ENCODE measurements at places on chromosomes 3 and 15.

DNA sequence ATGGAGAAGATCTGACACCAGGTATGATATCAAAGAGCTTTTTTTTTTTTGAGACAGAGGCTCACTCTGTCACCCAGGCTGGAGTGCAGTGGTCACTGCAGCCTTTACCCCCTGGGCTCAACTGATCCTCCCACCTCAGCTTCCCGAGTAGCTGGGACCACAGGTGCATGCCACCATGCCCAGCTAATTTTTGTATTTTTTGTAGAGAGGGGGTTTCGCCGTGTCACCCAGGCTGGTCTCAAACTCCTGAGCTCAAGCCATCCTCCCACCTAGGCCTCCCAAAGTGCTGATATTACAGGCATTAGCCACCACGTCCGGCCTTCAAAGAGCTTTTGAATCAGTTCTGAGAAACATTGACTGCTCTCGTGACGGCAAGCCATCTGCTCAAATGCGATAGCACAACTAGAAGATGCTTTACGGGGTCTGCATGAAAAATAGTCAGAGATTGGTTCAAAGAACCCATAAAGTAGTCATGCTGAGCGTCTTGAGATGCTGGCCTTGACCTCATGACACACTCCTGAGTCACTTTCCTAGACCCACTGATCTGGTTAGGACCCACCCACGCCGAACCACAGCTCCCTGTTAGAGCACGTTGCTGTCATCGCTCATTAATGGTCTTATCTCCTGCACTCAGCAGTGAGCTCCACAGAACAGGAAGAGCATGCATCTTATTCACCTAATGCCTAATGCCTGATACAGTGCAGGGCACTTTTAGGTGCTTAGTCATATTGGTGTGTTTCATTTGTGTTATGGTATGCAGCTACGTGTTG is 57.0 kb upstream of the NR2F2 start:
- no peak for DNase-seq

GRCh38 chr3:177713928-177714900 is 516.9 kb upstream of the TBL1XR1 start:
- no peak for DNase-seq

DNA sequence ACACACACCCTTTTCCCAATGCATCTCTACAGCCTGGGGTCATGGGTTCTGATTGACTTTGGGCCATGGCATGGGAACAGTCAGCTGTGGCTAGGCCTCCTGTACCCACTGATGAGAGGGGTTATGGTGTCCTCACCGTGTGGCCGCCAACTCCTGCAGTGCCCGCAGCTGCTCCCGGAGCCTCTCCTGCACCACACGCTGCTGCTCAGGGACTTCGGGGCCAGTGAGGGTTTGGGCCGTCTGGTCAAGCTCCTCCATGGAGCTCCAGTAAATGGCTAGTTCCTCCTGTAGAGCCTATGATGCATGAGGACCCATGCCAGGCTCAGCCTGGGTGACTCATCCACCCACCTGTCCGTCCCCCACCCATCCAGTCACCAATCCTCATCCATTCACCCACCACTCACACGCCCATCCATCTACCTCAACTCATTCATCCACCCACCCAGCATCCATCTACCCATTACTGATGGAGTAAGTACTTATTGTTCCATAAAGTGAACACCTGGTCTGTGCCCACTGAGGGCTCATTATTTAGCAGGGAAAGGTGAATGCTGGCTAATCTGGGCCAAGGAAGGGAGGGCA is 21.6 kb downstream of the SPTBN5 start:
- no peak for DNase-seq

GRCh38 chr15:29066310-29066709 is 180.5 kb downstream of the APBA2 start:
- DNase-seq, result no peak

DNA sequence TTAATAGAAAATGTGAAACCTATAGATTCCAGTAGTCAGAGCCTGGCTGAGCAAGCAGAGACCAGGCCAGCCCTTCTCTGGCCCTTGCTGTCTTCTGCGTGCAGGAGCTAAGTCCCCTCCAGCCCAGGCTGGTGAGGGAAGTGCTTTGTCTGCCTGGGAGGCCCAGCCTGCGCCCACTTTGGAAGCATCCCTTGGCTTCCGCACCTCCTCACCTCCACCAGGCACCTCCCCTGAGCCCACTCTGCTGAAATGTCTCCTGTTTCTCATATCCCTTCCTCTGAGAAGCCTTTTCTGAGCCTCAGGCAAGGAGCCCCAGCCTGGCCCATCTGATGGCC is 45.3 kb downstream of the ALDH1L1 start:
- peak; percentile 2 for DNase-seq

- DNase-seq, result no peak
These were observed 39.2 kb upstream of the HERC1 start for GRCh38 chr15:63872759-63873510.

GRCh38 chr15:99437315-99438223 is 128.2 kb upstream of the MEF2A start:
- DNase-seq, result no peak

- no peak for DNase-seq
These were observed 37.9 kb downstream of the ACP3 start for GRCh38 chr3:132354916-132355702.

GRCh38 chr3:163508206-163508605 is 1570.1 kb downstream of the SI start:
- no peak for DNase-seq

DNA sequence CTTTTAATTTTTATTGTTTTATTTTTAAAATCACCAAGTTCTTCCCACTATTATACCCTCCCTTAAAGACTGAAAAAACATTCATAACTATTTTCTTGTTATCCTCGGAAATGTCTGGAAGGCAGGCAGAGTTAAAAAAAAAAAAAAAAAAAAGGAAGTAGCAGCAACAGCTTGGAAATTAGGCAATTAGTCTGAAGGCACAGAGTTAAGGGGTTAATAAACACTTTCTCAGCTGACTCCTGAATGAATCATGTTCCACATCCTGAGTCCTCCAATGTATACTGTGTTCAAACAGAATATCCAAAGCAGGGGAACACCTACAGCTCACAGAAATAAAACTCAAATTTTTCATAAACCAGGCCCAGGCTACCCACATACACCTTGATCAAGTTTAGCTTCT is 5.8 kb downstream of the HEXA start:
- DNase-seq, result no peak

GRCh38 chr3:54850484-54851018 is 77.3 kb downstream of the LRTM1 start:
- no peak for DNase-seq

- DNase-seq, result no peak
These were observed 107.6 kb upstream of the ZBTB20 start for GRCh38 chr3:115254492-115255196.

DNA sequence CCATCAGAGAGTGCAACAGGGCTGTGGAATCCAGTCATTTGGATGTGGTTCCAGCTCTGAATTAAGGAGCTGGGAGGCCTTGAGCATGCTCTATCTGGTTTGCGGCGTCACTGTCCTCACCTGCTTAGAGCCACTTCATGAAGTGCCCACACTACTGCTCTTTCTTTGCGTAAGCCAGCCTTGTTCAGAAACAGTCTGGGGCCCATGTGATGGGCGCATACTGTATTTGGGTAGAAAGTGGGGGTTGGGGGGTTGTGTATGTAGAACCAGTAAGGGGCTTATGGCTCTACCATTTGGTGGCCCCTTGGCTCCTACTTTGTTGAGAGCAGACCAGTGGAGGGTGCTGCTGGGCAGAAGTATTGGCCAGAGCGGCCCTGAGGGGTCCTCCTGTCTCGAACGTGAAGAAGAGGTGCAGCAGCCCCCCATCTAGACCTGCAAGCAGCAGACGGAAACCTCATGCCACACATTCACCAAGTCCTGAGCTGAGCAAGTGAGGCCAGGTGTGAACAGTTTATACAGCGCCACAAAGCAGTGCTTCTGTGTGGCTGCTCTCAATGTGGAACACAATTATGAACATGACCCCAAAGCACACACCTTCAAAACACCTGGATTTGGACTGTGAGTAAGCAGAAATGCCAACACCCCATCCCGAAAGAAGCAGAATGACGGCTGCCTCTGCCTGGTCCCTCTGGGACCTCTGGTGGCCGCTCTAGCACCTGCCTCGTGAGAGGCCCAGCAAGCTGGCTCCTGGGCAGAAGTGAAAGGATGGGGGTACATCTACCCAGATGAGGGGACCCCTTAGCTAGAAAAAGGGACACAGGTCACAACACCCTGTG is 26.6 kb downstream of the SRPRB start:
- no peak for DNase-seq

DNA sequence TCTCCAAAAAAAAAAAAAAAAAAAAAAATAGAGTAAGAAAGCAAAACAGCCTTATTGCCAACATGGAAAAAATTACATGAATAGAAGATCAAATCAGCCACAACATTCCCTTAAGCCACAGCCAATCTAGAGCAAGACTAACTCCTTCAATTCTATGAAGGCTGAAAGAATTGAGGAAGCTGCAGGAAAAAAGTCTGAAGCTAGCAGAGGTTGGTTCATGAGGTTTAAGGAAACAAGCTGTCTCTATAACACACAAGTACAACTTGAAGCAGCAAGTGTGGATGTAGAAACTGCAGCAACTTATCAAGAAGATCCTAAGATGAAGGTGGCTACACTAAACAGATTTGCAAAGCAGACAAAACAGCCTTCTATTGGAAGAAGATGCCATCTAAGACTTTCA is 9.3 kb downstream of the PARL start:
- DNase-seq, result no peak

- peak; percentile 80 for DNase-seq
These were observed 36.0 kb upstream of the COLQ start for GRCh38 chr3:15557511-15557946.

DNA sequence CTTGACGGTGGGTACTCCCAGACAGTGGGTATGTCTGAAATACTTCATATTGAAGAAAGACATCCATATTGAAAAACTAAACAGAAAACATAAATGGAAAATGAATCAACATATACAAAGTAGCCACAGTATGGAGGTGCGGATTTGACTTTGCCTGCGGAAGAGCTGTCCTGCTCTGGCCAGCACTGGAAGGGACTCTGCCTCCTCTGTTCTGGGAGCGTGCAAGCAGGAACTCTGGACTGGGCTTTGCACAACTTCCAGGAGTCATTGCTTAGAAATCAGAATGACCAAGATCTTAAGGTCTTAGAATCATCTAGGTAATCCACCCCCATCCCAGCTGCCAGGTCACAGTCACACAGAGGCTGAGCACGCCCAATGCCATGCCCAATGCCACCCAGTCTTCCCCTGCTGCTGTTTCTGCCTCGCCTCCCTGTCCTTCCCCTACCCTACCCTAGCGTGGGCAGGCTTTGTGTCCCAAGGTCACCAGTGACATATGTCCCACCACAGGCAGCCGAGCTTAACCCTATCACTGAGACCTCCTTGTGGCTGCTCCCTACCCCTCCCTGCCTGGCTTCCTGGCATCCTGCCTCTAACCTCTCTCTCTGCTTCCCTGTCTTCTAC is 36.3 kb downstream of the CDC25A start:
- DNase-seq, result no peak

DNA sequence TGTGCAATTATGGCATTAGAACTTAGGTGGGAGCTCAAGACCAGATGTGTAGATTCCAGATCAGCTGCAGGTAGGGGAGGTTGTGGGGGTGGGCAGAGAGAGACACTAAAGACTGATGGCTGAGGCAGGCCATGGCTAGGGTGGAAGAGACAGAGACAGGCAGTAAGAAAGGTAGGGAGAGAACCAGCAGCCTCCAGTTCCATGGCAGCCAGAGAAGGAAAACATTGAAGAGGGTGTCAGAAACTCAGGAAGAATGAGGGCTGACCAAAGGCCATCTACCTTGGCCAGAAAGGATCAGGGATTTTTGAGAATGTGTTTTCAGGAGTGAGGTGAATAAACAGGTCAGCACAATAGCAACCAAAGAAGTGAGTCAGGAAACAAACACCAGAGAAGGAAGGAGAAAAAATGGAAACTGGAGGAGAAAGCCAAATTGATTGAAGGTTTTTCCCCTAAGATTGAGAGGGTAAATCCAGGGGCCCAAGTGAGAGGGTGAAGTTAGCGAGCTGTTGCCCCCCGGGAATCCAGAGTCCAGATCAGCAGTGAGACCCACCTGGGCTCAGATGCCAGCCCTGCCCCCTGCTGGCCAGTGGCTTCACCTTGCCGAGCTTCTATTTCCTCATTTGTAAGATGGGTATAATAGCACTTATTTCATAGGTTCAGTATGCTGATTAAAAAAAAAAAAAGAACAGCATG is 41.0 kb downstream of the ABHD2 start:
- DNase-seq, result peak; percentile 68

- DNase-seq, result no peak
These were observed 14.1 kb downstream of the HDDC3 start for GRCh38 chr15:90918034-90918788.

- DNase-seq, result no peak
These were observed 871.2 kb downstream of the TUSC7 start for GRCh38 chr3:117580806-117581205.

DNA sequence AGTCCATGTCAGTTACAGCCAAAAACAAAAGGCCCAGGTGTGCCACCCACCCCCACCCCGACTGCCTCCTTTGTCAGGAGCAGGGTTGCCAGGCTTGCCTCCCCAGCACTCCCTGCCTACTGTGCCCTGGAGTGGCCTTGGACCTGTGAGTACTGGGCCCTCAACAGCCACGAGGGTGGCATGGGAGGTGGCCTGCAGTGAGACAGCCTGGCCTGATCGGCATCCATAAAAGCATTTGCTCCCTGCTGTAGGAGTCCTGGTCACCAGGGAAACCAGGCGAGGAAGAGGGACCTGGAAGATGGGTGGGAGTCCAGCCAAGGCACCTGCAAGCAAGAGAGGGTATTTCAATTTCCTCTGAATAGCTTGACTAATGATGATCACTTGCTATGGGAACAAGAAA is 56.4 kb upstream of the KCNMB2 start:
- no peak for DNase-seq

DNA sequence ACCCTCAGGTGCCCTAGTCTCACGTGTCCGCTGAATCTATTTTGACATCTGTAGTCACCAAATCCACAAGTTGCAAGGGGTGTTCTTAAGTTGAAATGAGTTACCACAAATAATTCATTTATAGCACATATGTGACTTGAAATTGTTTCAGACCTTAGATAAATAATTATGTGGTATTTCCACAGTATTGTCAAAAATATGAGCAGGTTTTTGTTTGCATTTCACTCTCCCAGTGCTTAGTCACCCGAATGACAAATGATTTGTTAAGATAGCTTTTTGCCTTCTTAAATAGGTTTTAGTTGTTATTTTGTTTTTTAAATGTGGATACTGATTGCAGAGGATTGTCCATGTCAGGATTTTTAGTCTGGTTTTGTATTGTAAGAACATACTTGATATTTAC is 2.6 kb downstream of the MFSD1 start:
- no peak for DNase-seq

DNA sequence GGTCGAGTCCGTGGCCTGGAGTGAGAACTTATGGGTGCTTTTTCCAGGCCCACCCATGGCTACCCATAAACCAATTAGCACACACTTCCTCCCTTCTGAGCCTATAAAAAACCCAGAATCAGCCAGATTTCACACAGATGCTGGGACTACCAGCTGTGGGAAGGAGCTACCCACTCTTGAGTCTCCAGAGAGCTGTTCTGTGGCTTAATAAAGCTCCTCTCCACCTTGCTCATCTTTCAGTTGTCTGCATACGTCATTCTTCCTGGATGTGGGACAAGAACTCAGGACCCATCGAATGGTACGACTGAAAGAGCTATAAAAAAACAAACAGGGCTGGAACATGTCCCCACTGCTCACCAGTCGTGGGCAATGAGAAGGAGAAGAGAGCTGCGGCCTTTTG is 555.4 kb upstream of the CCDC54 start:
- DNase-seq, result no peak

Data from CD8-positive, alpha-beta T cell (primary cell).